ENCODE measurements at places on chromosomes 7 and 10. TPM values are rescaled to one million over a fixed set of nuclear protein-coding genes. Genes with fewer than 3 reads are reported as not detected.

Gene CDHR1
- total RNA-seq, result 1.4 TPM

Gene AKR1C4
- not detected for total RNA-seq

Gene SH3PXD2A
- total RNA-seq, result 8.0 TPM

Gene TLL2
- total RNA-seq, result not detected

Gene NEBL
- total RNA-seq, result 0.11 TPM

Gene ZNF485
- 5.5 TPM for total RNA-seq

Gene NKX1-2
- total RNA-seq, result not detected

Gene HOXA11
- total RNA-seq, result not detected

Gene LOXL4
- total RNA-seq, result not detected

Gene DLX6
- not detected for total RNA-seq

Gene STRA8
- total RNA-seq, result not detected

Gene OR2A7
- total RNA-seq, result 1.7 TPM

Measured in CD8-positive, alpha-beta memory T cell (primary cell).